ENCODE measurements at places on chromosomes 3 and 15.
A peak's percentile ranks its signal among the peaks of the same experiment; 100 is the strongest.

DNA sequence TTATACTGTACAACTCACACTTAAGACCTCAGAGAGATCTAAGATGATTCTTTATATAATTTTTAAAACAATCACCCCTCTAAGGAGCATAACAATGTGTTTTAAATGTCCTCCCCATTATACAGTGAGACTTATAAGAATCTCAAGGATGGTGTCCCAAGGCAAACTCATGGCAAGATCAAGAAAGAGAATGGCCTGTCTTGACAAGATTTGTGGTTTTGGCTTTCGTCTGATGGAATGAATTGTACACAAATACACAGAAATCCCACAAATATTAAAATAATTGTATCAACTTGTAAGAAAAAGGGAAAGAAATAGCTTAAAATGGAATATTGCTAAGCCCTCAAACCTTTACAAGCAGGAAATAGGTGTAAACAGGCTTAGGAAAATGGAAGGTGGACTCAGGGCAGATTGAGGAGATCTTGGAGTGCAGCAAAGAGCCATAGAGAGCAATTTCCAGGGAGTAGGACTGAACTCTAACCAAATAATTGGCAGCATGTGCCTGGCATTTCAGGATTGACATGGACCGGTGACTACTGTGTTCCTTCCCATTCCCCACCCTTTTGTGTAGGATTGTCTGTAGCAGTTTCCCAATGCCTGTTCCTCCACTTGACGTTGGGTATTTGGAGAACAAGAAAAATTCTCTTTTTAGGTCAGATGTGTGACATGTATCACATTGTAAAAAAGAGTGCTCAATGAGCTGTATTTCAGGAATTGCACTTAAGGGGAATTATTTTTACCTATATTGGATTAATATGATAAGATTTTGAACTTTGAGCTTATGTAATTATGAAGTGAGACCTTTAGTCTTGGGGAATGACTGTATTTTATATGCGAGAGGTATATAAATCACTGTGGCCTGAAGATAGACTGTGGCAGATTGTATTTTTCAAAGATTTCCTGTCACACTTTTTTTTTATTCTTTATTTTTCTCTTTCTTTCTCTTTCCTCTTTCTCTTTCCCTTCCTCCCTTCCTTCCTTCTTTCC, 317.8 kb upstream of the SLITRK3 start:
- DNase-seq, result no peak

- DNase-seq, result no peak
These were observed 309.7 kb downstream of the SLC9A9 start for GRCh38 chr3:143538577-143538981.

DNA sequence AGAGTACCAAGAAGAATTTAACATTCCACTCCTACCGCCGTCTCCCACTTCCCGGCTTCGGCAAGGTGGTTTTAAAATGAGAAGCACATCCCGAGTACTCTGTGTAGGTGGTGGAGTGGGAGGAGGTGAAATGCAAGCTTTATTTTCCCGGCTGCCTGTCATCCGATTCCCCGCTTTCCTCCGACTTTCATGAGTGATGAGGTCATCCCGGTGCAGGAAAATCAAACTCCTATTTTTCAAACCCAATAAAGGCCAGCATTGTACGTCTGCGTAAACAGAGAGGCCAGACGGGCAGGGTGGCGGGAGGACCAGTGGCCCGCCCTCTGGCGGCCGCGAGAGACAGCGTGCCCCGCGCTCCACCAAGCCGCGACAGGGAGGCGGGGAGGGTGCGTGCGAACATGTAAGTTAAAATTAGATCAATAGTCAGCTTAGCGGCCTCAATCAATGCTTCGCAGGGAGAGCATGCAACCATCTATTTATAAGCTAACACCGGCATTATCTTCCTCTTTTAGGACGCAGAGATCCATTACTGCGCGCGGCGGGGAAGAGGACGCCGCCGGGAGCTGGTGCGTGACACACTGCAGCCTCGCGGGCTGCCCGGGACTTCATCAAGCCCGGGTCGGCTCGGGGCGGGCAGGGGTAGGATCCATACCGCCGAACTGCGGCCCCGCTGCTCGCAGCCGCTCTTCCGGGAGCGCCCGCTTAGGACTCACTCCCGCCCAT, 163.3 kb downstream of the CD47 start:
- DNase-seq, result peak; percentile 98

- no peak for DNase-seq
These were observed 2.6 kb upstream of the FLNB start for GRCh38 chr3:58005669-58006068.

GRCh38 chr15:66719471-66719870, 17.4 kb downstream of the SMAD6 start:
- DNase-seq, result no peak

DNA sequence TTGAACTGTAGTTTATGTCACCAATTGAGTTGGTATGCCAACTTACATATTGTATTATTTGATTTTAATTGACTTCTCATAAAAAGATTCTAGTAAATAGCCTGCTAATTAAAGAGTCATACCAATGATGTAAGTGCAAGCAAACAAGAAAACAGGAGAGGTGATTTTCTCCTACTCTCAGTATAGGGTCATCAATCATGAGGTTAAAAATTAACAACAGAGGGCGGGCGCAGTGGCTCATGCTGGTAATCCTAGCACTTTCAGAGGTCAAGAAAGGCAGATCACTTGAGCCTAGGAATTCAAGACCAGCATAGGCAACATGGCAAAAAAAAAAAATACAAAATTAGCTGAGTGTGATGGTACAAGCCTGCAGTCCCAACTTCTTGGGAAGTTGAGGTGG, 108.7 kb downstream of the MYO9A start:
- no peak for DNase-seq

DNA sequence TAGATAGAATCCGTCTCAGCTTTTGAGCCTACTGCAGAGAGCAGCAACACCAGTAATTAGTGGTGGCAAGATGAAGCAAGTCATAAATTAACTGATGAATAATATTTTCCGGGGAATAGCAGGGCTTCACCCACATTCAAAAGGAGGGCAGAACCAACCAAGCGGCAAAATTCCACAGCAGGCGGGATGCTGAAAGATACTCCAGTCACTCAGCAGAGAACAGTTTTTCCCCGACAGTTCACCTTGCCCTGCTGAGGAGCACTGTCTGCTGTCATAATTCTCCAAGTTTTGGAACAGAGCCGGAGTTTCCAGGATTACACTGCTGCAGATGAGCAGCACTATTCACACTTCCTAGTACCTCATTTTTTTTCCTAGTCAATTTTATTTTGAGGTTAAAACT, 274.7 kb downstream of the CD47 start:
- DNase-seq, result no peak

DNA sequence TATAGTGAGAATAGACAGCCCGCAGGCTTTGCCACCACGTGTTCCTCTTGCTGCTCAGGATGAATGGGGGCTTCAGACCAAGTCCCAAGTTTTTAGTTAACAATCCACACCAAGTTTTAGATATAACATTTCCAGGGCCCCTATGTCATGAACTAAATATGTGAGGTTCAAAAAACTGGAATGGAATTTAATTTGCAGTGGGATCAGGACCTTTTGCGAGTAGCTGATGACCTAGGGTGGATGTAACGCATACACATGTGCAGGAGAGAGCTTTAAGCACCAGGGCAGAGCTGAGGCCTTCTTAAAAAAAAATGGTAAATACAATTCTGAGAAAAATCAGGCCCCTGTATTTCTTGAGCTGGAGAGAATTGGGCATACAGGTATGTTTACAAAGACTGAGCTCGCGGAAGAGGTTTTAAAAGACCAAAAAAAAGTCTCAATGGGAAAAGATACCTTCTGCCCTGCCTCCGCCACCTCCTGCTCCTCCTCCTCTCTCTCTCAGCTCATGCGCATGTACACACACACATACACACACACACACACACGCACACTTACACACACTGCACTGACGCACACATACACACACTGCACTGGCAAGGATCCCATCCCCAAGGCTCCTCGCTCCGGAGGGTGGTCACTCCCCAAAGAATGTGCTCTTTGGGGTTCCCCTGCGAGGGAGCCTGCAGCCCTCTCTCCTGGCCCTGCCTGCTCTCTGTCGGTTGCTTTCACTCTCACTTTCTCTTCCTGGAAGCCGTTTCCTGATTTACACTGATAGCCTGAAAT, 48.2 kb upstream of the IGF1R start:
- DNase-seq, result no peak

GRCh38 chr15:48592933-48593332, 52.6 kb downstream of the FBN1 start:
- no peak for DNase-seq

GRCh38 chr3:11898611-11899325, 52.1 kb upstream of the TAMM41 start:
- DNase-seq, result no peak

DNA sequence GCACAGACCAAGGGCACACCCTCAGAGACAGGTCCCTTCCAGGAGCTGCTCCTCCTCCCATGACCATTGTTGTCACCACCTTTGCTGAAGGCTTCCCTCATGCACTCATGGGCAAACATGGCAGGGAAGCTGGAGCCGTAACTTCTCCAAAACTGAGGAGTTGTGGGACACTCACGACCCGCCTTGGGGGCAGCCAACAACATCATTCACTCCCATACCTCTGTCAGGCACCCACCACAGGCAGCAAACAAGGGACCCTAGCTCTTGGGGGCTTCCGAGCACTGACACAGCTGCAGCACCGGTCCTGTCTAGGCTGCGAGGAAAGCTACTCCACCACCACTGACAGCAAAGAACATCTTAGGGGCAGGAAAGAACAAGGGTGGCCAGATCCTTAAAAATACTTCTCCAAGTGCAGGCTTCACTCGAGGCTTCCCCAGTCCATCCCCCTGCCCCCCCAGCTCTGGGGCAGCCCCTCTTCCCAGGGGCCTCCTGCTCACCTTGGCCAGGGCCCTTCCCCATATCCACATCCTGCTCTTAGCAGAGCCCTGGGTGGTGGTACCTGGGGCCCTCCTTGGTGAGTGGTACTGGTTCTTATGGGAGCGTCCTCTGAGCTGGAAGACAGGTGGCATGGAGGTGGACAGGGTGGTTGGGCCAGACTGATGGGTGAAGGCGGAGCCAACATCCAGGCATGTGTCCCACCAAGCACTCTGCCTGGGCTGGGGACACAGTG, 28.0 kb upstream of the DUSP7 start:
- no peak for DNase-seq
